ENCODE measurements at places on chromosomes 3 and 15.

DNA sequence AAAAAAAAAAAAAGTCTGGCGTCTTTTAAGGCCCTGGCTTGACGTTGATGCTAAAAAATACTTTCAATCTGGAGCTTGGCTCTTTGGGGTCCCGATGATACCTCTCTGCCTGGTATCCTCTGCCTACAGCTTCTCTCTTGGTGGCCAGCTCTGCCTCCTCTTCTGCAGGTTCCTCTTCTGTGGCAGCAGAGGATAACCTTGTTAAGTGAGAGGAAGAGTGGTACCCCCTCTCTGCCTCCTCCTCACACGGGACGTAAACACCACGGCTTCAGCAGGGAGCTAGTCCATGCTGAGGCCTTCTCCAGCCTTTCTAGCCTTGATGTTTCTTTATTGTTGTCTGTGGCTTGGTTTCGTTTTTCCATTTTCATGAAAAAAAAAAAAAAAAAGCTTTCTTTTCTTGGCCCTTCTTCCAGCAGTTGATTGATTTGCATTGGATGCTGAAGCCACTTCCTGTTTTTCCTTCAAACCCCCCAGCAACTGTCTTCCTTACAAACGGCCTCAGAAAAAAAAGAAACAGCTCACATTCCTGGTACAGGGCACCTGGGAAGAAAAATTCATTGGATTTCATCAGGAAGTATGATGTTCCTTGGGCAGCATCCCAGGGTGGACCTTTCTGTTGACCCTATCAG, 59.7 kb downstream of the RORA start:
- no peak for DNase-seq

DNA sequence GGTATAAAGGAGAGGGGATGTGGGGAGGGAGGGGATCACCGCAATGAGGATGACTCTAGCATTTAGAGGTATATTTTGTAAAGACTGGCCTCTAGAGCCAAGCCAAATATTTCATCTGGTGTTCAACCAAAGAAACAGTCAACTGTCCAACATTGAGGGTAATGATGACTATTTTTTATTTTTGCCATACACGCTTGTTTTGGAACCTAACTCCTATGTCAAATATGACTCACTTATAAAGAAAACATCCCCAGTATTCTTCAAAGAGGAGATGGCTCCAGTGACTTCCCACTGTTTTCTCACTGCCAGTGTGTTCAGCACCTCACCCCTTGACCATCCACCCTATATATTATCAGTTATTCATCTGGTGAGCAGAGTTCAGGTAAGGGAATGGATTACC, 77.3 kb downstream of the WNT5A start:
- DNase-seq: no peak

DNA sequence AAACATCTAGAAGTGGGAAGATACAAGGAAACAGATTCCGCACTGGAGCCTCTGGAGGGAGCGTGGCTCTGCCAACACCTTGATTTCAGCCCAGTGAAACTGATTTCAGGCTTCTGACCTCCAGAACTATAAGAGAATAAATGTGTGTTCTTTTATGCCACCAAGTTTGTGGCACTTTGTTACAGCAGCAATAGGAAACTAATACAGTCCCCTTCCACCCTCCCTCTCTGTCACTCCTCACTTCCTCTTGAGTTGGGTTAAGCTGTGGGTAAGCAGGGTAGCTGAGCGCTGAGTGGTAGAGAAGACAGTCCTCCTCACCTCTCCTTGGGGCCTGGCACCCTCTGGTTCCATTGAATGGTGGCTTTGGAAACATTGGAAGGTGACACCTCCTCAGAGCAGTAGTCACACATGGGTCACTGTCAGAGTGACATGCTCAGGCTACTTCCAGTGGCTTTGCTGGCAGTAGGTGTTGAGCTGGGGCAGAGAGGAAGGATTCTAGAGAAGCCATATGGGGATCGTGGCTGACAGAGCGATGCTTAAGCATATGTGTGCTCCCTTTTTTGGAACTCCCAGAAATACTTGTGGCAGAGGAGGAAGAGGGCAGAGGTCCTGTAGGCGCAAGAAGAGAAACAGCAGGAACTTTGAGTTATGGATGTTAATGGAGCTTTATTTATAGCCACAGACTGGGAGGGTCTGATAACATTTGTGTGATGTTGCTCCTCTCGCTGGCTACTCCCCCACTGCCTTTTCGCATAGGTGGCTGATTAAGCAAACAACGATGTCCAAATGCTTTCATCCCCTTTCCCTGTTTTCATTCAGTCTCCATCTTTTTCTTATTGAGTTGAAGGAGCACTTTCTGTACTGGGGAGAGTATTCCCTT, 14.8 kb upstream of the HCN4 start:
- no peak for DNase-seq

- no peak for DNase-seq
Observed at GRCh38 chr3:101532783-101533602, 20.0 kb upstream of the SENP7 start.

GRCh38 chr3:9230596-9230995, 18.9 kb downstream of the SRGAP3 start:
- no peak for DNase-seq

DNA sequence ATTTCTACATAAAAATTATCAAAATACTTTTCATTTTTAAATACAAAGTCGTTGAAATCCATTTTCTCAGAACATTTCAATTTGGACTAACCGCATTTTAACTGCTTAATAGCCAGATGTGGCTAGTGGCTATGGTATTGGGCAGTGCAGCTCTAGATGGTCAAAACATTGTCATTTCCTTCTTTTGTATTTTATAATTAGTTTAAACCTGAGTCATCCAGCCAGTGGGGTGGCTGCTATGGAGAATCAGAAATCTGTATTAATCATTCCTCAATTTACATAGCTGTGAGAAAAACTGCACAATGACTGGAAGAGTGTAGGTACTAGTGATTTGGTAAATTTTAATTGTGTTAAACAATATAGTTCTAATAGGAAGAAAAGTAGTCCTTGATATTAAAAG, 245.3 kb downstream of the PDZRN3 start:
- no peak for DNase-seq

GRCh38 chr3:143429628-143430514, 310.3 kb downstream of the CHST2 start:
- DNase-seq: no peak

- no peak for DNase-seq
Observed at GRCh38 chr3:171347301-171348039, 112.7 kb downstream of the TNIK start.

DNA sequence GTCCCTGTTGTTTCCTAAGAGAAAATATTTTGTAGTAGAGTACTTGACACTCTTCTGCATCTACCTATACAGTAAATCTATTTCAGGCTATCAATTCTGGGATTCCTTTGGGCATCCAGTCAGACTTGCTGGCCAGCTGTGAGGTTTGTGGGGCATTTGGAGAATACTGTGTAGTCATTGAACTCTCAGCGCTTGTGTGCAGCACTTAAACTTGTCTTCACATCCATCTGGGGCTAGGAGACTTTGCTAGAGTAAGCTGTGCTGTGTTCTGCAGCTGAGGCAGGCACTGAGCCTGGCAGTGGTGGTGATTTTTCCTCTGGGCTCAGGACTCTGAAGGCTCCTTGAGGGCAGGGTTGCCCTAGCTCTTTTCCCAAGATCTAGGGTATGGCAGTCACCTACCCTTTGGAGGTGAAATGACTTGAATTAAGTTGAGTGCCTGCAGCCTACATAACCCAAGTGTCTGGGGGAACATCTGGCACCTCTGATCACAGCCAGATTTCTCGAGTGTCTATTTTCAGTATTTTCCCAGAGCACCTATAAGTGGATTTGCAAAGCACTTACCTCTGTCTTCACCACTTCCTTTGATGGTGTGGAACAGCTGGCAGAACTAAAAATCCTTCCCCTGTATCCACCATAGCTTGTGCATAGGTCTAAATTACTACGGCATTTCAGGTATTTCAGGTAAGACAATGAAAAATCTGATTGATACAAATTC, 19.3 kb downstream of the CLSTN2 start:
- no peak for DNase-seq

DNA sequence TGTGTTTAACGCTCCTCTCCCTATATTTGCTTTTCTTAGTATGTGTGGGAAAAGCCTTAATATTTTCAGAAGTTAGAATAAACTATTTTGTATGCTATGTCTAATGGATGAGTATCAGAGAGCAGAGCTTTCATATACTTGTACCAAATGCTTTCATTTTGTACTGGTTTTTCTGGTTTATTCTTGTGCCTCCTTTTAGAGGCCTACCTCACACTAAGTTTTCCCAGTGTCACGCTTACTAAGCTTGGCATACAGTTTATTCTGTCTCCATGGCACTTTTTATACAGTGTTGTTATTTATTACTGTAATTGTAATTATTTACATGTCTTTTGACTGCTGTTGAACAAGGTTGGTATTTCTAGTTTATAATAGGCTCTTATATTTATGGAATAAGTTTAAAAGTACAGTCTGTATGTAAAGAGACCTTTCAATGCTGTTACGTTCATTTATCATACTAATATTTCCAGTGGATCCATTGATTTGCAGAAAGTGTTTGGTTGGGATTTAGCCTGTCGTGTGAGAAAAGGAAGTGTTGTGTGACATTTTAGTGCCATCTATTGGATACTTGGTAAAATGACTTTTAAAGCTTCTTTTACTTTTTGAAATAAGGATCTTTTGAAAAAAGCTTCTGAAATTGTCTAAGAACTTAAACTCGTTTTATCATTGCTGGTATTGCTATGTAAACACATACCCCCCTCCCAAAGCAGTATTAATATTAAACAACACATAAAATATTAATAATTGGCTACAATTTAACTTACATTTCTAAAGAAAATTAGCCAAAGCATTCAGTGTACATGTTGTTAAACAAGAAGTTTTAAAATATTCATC, 5.2 kb upstream of the EBLN2 start:
- peak; percentile 47 for DNase-seq

- DNase-seq: no peak
Observed at GRCh38 chr3:190362258-190362657, 25.7 kb upstream of the CLDN16 start.

DNA sequence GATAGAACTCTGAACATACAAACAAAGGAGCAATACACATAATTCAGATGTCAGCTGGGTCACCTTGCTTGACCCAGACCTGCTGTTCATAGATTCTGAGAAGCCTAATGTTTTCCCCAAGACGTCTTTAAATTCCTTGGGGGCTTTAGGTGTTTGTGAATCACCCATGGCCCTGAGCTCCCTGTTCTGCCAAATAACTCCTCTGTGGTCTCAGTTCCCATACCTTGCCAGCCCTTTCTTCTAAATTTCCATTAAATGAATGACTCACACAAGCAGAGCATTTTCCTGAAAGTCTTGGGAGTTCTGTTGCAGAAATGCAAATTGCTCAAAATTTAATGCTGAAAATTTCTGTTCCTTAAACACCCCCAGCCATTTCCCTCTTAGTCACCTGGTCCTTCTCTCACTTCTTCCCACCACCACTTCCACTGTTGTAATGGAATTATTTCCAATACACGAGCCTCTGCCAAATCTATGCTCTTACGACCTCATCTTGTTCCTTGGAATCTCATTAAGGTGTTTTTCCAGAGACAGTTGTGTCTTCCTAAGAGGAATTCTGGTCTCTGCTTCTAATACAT, 33.4 kb upstream of the PSMD6 start:
- no peak for DNase-seq

DNA sequence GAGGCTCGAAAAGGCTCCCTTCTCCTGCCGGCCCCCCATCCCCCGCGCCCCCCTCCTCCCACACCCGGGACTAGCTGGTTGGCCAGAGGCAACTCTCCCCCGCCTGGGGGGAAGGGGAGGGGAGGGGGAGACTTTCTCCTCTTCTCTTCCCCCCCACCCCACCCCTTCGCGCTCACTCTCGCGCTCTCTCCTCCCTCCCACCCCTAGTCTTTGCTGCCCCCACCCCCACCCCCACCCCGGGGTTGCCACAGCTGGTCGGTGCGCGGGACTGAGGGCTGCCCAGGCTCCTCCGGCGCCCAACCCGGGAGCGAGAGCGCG, 710 bp downstream of the MECOM start:
- no peak for DNase-seq

GRCh38 chr15:38876211-38876610, 311.6 kb upstream of the RASGRP1 start:
- no peak for DNase-seq

- no peak for DNase-seq
Observed at GRCh38 chr3:73504239-73504638, 120.5 kb downstream of the PDZRN3 start.

- no peak for DNase-seq
Observed at GRCh38 chr3:108546692-108547091, 36.3 kb upstream of the MYH15 start.

DNA sequence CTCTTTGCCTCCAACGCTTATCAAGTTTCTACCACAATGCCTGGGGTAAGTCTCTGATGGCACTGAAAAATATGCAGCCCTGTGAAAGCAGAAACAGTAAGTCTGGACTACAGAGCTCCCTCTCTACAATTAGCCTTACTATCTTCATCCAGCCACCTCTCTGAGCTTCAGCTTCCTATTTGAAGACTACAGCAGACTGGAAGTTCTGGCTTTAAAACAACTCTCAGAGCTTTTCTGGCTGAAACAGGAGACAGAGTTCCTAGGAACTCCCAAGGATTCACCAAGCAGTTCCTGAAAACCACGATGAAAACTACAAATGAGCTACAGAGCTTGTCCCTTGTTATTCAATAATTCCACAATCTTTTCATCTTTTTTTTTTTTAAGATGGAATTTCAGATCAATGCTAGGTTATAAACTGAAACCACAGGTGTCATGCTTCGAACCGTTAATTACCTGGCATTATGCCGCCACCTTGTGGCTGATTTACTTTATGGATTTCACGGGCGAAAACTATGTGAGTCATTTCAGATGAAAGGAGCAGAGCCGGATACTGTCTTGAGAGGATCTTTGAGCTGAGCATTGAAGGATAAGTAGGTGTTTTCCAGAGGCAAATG, 3.9 kb downstream of the CRYGS start:
- DNase-seq: peak; percentile 82

GRCh38 chr3:16379838-16380237, 114.8 kb downstream of the OXNAD1 start:
- no peak for DNase-seq

DNA sequence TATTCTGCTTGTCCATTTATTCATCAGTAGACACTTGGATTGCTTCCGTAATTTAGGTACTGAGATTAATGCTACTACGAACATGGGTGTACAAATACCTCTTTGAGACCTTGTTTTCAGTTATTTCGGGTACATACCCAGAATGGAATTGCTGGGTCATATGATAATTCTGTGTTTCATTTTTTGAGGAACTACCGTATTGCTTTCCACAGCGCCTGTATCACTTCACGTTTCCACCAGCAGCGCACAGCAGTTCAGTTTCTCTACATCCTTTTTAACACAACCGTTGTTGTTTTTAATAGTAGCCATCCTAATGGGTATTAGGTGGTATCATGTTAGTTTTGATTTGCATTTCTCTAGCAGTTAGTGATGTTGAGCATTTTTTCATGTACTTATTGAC, 9.5 kb downstream of the PAK2 start:
- DNase-seq: no peak

GRCh38 chr3:44039006-44039405, 202.7 kb upstream of the TOPAZ1 start:
- no peak for DNase-seq

DNA sequence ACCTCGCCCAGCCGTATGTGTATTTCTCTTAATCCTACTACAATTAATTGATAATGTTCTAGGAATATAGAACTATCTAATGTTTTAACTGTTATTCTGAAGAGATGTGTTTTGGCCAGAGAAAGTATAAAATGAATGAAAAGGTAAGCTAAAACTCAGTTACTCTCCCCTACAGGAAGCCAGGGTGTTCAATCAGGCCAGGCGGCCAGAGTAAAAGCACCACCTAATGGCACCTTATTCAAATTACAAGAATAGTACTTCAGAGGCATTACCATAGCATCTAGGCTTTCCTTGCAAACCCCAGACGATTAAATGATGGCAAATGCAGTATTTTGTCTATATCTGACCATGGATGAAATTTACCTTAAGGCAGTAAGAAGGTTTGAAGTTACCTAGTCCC, 10.4 kb downstream of the SLC12A8 start:
- no peak for DNase-seq

All from CD4-positive, alpha-beta memory T cell (primary cell).